ENCODE measurements at places on chromosomes 6 and 20. TPM values are rescaled to one million over a fixed set of nuclear protein-coding genes. Genes with fewer than 3 reads are reported as not detected.

The SEL1L2 gene
- not detected for total RNA-seq

GRCh38 chr6:114816678-114817077, 473.9 kb upstream of the HS3ST5 start:
- no peak for DNase-seq

The PRICKLE4 gene
- 3.6 TPM for total RNA-seq

DNA sequence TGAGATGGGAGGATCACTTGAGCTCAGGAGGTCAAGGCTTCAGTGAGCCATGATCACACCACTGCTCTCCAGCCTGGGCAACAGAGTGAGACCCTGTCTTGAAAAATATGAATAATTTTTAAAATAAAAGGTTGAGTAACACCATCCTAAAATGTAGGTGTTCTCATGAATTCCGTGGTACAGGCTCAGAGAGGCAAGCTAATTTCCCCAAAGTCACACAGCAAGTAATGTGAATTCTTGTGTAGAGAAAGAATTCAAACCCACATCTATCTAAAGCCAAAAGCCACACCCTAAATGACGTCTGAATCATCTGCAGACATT, 80.5 kb downstream of the ZNF217 start:
- no peak for DNase-seq

DNA sequence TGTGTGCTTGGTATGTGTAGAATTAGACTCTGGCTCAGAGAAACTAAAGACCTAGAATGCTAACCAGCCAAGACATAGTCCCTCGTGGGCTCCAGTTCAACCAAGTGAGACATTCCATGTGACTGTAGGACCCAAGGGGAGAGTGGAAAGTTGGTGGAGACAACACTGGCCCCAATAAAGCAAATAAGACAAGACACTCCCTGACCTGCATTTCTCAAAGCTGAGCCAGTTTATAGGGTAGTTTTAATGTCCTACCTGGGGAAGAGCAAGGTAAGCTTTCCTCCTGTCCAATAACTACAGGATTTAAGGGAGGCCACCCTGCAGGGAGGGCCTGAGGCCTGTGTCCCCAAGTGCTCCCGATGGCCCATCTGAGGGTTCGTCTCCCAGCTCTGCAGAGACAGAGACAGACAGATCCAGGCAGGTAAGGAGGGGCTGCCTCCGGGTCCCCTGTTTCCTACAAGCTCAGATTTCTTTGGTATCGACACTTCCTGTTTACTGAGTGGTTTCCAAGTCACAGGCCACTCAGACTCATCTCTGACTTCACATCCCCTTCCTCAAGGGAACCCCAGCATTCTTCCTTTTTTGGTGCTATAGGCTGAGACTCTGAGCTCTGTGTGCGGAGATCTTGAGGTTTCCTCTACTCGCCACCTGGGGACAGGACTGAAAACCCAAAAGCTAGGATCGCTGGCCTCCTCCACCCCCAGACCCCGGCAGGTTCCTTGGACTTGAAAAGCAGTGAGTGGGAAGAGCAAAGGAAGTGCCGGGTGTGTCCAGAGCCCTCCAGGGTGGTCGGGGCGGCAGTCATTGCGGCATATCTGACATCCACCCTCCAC, 92.4 kb downstream of the PRND start:
- DNase-seq = peak; percentile 60

GRCh38 chr6:2796861-2797260, 31.7 kb downstream of the WRNIP1 start:
- no peak for DNase-seq

DNA sequence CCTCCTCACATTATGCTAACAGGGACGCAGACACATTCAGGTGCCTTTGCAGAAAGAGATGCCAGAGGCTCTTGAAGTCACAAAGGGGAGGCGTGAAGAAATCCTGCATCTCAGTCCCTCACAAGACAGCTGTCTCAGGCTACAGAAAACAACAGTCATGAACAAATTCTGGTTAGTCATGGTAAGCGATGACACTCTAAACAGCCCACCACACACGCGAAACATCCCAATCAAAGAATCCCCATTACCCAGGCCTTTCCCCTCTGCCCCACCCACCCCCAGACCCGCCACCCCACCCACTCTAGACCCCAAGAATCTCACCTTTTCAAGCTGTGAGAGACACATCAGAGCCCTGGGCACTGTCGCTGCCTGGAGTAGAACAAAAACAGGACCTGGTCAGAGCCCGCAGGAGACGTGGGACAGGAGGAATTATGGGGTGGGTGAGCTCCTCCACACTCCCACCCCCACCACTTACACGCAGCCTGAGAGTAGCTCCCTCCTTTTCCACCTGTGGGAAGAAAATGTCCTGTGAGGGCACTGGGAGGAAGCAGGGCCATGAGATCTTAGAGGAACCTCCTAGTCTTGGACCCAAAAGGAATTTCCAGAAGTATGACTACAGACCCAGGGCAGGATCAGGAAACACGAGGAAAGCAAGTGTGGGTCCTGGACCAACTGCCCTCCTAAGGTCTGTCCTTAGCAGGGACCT, 2.7 kb downstream of the HLA-B start:
- no peak for DNase-seq

- no peak for DNase-seq
Measured at GRCh38 chr6:2020909-2021308, 224.5 kb downstream of the GMDS start.

- no peak for DNase-seq
Measured at GRCh38 chr6:127162836-127163235, 44.4 kb downstream of the RSPO3 start.

GRCh38 chr6:38133932-38134703, 314.6 kb downstream of the ZFAND3 start:
- DNase-seq = no peak

Measured in suprapubic skin (tissue), 4 donors.